ENCODE measurements at places on chromosomes 3 and 15.
A peak's percentile ranks its signal among the peaks of the same experiment; 100 is the strongest.

GRCh38 chr3:128338536-128339330, 128.0 kb downstream of the DNAJB8 start:
- no peak for DNase-seq

- DNase-seq = no peak
Observed at GRCh38 chr3:15983232-15983631, 185.5 kb upstream of the ANKRD28 start.

DNA sequence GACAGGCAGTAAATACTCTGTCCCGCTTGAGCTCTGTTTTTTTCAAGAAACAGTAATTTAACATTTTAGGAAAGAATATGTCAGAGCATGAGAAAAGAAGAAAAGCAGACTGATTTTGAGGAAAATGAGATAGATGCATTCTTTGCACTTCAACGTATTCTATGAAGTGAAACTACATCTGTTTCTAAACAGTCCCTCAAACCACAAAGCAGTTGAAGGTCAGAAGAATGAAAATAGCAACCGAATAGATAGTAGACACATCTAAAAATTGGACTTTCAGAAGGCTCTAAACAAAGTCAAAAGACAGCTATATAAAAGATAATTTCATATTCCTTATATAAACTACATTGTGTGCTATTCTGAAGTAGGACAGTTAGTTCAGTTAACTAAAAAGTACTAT, 172.6 kb upstream of the LRRC3B start:
- no peak for DNase-seq

DNA sequence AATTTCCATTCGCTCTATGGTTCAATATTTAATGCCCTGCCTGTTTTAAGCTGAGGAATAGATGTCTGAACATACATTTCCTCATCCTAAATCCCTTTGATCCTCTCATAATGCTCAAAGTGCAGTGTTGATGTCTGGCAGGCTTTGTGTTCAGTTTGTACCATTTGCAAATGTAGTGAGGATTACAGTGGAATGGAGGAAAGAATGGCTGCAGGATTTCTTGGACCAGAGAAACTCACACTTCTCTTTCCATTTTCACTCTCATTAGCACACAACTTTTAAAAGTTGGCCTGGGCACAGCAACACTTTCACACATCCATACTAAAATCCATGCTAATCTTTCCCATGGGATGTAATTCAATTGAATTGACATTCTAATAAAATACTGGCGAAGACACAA, 28.6 kb upstream of the THRB start:
- no peak for DNase-seq

GRCh38 chr15:50911621-50912020, 3.1 kb downstream of the AP4E1 start:
- no peak for DNase-seq

GRCh38 chr3:51933471-51934138, 8.1 kb downstream of the RRP9 start:
- no peak for DNase-seq

DNA sequence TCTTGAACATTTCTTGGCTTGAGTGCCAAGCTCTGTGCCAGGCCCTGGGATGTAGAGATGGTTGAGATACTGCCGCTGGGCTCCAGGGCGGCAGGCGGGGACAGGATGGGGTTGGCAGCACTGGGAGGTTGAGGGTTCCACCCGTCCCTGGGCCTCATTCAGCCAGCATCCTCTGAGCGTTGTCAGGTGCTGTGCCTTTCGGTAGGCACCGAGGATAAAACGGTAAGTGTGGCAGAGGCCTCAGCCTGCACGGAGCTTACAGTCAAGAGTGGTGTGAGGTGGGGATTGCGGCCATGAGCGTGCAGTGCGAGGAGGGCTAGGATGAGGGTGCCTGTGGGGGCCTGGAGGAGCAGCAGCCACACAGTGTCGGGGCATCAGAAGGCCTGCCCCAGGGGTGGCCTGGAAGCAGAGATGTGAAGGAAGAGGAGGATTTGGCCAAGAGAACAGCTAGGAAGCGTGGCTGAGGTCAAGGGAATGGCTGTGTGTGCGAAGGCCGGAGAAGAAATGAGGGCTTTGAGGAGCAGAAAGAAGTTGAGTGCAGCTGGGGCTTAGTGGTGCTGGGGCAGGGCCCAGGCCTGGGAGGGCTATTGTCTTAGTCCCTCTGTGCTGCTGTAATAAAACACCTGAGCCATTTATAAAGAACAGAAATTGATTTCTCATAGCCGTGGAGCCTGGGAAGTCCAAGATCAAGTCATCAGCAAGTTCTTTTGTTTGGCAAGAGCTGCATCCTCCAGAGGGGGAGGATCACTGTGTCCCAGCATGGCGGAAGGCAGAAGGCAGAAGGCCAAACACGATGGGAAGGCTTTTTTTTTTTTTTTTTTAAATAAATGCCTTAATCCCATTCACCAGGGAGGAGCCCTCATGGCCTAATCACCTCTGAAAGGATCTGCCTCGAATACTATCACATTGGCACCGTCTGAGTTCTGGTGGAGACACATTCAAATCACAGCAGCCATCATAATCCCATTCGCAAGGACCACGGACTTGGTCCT, 22.7 kb downstream of the CORO2B start:
- DNase-seq = no peak

- DNase-seq = no peak
Observed at GRCh38 chr3:76941376-76941775, 98.5 kb upstream of the ROBO2 start.

- DNase-seq = no peak
Observed at GRCh38 chr3:50167069-50167840, 12.1 kb downstream of the SEMA3F start.

DNA sequence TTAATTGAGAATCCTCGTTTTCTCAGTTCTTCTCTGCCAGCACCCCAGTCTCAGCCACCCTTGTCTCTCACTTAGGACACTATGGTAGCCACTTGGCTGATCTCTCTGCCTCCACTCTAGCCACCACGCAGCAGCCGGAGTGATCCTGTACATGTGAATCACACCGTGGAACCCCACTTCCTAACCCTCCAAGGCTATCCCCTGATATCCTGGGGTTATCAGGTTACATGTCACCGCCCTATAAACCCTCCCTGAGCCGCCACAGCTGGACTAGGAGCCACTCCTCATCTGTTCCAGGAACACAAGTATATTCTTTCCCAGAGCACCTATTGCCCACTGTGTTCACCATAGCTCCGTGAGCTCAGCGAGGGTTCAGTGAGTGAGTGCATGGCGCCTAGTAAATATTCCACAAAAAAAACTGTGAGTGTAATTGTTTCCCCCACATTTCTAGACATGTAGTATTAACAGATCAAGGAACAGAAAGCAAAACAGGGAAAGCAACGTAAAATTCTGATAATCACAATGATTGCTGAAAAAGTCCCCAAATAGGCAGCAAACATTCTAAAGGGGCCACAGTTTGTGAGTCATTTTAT, 661 bp upstream of the PARP14 start:
- no peak for DNase-seq

- peak; percentile 58 for DNase-seq
Observed at GRCh38 chr15:58410353-58410752, 21.4 kb upstream of the LIPC start.

DNA sequence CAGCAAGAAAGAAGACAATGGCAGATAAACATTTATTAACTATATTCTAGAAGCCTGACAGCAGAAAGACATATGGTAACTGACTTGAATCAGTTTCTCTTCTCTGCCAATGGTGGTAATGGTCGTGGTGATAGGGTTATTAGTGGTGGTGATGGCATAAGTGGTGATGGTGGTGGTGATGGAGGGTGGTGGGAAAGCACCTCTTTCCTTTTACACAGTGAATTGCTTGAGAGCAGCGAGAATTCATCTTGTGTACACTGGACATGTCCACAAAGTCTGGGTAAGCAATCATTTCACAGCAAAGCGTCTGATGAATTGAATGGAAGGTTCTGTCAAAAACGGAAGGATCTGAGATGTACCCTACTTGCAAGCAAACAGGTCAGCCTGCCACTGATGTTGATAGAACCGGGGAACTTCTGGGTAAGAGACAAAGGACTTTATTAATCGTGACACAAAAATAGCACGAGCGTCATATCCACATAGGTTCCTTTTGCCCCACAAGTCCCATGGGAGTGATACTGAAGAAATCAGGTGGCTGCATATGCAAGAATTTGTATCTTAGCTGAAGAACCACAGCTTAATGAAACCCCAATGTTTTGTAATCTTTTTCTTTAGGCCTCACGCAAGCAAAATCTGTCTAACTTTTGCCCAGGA, 23.5 kb upstream of the TBC1D5 start:
- no peak for DNase-seq

DNA sequence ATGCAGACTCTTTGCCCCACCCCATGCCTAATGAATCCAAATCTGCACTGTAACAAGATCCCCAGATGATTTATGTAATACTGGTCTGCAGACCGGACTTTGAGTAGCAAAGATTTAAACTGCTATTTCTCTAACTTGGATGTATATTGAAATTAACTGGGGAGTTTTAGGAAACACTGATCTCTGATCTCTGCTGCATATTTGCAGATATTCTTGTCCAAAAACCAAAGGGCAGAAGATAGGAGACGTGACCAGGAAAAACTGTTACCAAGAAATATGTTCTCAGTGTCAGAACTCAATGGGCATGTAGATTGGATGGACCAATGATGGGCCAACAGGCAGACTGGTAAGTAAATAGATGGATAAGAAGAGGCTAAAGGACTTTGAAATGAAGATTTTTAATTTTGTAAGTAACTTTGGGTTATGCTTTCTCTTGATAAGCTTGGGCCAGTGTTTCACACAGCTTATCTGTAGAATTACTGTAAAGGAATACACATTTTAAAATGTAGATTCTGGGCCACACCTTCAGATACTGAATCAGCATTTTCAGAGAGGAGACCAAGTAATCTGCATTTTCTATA, 64.5 kb upstream of the TP63 start:
- DNase-seq = no peak

GRCh38 chr3:53941184-53941583, 49.5 kb upstream of the SELENOK start:
- DNase-seq = no peak

GRCh38 chr3:127733781-127734180, 61.0 kb downstream of the ABTB1 start:
- DNase-seq = no peak

DNA sequence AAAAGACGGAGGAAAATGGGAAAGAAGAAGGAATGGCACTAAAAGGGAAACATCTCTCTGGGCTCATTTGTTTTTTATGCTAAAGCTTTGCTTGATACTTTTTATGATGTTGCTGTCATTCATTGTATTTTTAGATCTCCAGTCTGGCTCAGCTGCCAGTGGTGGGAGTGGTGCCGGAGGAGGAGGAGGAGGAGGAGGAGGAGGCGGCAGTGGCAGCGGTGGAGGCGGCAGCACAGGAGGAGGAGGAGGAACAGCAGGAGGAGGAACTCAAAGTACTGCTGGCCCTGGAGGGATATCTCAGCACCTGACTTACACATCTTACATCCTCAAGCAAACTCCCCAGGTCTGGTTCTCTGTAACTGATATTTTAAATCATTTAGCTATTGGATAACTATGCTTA, 49.6 kb downstream of the MAP6D1 start:
- DNase-seq = no peak

DNA sequence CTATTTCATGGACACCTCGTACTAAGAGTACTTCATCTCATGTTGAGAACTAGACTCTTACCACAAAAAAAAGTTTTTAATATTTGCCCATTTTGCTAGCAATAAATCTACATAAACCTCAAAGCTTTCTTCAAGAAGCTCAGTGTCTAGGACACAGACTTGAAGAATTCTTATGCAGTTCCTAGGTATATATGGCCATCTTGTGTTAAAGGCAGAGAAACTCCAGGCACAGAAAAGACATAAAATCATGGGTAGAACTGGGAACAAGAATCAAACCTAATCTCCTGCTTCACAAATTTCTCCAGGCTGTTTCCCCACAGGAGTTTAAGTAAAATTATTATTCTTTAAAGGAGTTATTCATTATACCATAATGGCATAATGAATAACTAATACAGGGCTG, 4.4 kb downstream of the MBD4 start:
- no peak for DNase-seq

DNA sequence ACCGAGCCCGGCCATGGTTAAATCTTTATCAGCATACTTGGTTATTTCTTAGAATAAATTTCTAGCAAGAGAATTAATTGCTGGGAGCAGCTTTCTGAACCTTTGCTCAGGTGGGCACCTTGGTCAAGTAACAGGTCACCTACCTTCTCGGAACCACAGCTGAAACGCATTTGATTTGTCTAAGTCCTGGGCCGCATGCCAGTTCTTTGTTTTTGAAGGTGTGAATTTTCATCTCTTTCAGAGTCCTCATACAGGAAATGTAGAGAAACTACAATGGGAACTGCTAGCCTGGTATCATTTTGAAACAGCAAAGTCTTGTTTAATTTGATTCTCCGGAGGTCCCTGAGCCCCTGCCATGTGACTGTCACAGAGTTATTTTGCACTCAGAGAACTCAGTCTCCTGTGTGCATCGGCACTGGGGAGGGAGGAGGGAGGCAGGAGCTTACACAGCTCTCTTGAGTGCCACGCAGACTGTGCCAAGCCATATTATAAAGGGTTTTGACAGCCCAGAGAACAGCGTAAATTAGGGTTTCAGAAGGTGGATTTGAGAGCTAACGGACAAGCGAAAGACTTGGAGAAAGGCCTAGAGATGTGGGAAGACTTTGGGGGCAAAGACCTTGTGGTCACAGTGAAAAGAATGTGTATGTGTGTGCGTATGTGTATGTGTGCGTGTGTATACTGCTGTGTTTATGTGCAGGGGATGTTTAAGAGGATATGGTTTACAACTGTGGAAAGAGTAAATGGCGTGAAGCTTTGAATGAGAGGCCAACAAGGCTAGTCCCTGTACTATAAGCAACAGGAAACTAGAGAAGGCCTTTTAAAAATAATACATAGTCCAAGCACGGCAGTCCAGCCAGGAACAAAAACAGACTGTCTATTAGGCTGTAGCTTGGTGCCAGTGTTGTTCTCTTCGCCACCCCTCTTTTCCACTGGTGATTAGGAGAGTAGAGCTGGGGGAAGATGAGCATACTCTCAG, 61.8 kb upstream of the ATP13A3 start:
- DNase-seq = no peak

DNA sequence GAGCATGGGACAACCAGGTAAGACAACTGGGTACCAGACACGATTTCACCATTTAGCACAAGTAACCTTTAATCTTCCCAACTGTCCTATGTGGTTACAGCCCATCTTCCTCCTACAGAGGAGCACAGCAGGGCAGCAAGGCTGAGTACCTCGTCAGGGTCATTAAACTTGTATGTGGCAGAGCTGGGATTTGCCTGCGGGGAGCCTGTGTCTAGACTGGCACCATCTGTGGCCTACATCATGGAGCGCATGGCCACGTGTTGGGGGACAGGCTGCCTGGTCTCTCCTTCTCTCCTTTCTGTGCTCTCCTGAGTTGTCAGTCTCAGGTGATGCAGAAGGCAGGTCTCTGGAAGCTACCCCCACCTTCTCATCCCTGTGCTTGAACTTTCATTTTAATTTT, 32.2 kb downstream of the GOLGA6A start:
- DNase-seq = no peak

GRCh38 chr15:49620199-49620598, 419 bp downstream of the FAM227B start:
- DNase-seq = no peak

DNA sequence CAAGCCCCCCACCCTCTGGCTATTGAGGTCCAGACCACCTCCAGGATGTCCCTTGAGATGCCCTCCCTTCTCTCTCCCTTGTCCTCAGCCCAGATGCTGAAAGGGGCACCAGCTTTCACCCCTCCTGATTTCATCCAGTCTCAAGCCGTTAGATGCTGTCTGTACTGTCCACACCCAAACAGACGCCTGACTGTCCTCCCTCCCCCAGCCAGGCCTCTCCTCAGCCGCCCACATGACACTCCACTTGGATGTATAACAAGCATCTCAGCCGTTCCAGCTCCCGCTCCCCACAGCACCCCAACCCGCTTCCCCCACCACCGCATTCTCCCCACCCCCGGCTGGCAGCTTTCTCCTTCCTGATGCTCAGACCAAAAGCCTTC, 25.0 kb upstream of the CYP11A1 start:
- no peak for DNase-seq

- no peak for DNase-seq
Observed at GRCh38 chr15:40826423-40827075, 2.0 kb downstream of the PPP1R14D start.
